Natural killer cell treated with Interleukin-12 subunit alpha and Interleukin-12 subunit beta and Interleukin-15 and Interleukin-18, amount 100 ng/mL, for 72 hours (primary cell): ENCODE measurements at places on chromosomes 7 and 10. TPM values are rescaled to one million over a fixed set of nuclear protein-coding genes. Genes with fewer than 3 reads are reported as not detected.

GRCh38 chr10:1870491-1870890 is 133.2 kb upstream of the ADARB2 start:
- no peak overlapping the region for H3K4me3 ChIP-seq
- no peaks in the 10 kb centered on the region for H3K36me3 ChIP-seq
- peaks cover 4% of the 10 kb centered on the region for H3K27me3 ChIP-seq
- H3K4me1 ChIP-seq: no peaks in the 10 kb centered on the region
- no peak overlapping the region for H3K27ac ChIP-seq
- no peak for DNase-seq

The CALHM1 gene
- total RNA-seq: not detected

The CD36 gene
- total RNA-seq: not detected

The ANKRD30A gene
- total RNA-seq: not detected

The RPEL1 gene
- not detected for total RNA-seq

DNA sequence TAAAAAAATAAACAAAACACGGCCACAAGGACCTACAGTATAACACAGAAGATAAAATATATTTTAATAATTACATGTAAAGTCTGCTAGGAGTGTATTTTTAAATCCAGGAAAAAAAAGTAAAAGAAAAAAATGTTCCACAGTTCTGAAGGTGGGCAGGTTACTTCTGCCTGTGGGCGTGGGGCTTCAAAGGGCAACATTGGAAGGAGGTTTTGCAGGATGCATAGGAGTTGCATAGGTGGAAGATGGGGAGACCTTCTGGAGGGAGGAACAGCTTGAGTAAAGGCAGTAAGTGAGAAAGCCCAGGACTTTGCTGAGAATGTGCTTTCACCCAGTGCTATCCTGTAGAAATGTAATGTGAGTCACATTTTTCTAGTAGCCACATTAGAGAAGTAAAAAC is 37.5 kb upstream of the PLXNA4 start:
- no peak overlapping the region for H3K4me3 ChIP-seq
- peaks cover 6% of the 10 kb centered on the region for H3K4me1 ChIP-seq
- H3K27me3 ChIP-seq: peaks cover 24% of the 10 kb centered on the region
- no peak overlapping the region for H3K27ac ChIP-seq
- no peak for DNase-seq
